NCI-H446 treated with DMSO at 0.1 percent for 48 hours (cell line): ENCODE measurements at places on chromosomes 11 and 22.
A peak's percentile ranks its signal among the peaks of the same experiment; 100 is the strongest.

GRCh38 chr11:18468059-18468458 is 12.4 kb downstream of the LDHAL6A start:
- DNase-seq: no peak

DNA sequence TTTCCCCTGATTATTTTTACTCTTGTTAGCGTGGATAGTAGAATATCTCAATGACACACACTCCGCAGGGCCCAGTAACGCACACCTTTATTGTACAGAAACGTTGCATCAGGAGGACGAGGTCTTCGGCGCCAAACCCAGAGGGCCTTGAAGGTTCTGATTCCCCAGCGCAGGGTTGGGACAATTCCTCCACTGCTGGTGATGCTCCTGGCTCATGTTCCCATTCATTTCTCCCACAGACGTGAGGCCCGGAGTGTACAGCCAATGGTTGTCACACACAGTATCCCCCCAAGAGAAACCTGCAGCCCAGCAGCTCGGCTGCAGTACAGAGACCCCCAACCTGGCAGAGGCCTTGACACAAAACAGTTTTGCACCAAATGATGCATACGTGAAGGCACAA is 6.1 kb upstream of the ANO1 start:
- no peak for DNase-seq

GRCh38 chr11:130403967-130404366 is 24.4 kb downstream of the ADAMTS8 start:
- no peak for DNase-seq

DNA sequence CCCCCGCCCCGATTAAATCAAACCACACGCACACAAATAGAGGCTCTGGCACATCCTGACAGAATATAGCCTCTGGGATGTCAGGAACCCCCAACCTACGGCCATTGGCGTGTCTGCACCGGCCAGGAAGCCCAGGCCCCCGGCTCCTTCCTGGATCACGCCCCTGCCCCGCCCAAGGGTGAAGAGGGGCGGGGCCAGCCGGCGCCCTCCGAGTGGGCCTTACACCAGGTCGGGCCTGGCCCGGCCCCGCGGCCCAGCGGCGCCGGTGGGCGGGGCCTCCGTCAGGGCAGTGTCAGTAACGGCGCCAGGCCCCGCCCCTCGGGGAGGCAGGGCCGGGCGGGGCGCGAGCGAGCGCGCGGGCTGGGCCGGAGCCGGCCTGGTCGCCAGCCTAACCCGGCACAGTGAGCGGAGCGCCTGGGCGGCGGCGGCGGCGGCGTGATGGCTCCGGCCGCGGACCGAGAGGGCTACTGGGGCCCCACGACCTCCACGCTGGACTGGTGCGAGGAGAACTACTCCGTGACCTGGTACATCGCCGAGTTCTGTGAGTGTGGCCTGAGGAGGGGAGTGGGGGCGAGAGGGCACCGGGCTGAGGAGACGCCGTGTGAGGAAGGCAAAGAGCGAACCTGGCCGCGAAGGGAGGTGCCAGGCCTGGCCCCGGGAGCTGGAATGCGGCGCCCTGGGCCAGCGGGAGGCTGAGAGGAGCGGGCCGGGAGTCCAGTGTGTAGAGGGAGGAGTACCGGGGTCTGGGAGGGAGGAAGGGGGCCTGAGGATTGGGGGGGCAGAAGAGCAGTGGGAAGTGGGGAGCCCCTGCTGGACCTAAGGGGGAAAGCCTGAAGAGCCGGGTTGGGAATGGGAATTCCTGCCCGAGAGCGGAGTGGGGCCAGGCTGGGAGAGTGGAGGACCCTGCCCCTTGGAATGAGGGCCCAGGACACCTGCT is at the start of gene ACER3:
Gene ACER3 (plus strand): TSS at position 380 of the 937 bp plus-strand sequence. CDS start 59 bp downstream, at position 439.
- peak; percentile 71 for DNase-seq

DNA sequence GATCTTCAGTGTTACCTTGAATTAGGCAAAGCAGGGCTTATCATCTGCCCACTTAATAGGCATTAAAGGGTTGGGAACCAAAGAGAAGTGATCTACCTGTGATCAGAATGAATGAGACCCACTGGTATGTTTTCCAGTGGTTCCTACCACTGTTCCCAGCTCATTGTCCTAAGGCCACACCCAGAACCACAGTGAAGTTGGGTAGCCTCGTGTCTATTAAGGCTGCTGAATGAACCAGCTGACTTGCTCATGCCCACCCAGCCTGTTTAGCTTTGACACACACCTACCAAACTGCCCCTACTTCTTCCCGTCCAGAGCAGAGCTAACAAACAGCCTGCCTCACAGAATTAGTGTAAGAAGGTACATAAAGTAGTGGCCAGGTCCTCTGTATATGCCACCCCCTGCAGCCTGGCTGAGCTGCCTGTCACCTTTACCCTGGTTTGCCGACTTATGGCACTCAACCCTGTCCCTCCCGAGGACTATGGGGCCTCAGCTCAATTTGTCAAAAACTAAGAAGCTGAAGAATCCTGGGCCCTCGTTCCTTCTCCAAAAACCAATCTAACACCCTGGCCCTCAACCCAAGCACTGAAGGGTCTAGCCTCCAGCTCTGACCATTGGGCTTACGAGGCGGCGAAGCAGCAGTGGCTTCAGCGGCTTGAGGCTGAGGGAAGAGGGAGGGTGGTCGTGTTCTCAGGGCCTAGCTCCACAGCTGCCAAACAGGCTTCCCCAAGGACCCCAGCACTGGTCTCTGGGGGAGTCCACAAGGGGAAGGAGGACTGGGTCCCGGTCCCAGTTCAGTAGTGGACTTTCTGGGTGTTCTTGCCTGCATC is 9.8 kb downstream of the UCP2 start:
- DNase-seq: no peak

DNA sequence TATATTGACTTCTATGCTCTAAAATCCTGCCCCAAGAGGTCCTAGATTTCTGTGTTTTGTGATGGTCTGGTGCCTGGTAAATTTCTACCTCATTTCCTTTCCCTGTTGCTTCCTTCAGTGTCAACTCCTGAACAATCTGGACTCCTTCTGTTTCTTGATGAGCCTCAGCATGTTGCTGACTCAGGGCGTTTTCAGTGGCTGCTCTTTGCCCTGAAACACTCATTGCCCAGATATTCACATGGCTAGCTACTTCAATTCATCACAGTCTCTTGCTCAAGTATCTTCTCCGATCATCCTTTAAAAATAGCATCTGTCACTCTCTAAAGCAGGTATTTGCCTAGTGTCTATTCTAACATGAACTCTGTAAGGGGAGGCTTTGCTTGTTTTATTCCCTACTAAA is 526.3 kb upstream of the RAG2 start:
- DNase-seq: no peak

DNA sequence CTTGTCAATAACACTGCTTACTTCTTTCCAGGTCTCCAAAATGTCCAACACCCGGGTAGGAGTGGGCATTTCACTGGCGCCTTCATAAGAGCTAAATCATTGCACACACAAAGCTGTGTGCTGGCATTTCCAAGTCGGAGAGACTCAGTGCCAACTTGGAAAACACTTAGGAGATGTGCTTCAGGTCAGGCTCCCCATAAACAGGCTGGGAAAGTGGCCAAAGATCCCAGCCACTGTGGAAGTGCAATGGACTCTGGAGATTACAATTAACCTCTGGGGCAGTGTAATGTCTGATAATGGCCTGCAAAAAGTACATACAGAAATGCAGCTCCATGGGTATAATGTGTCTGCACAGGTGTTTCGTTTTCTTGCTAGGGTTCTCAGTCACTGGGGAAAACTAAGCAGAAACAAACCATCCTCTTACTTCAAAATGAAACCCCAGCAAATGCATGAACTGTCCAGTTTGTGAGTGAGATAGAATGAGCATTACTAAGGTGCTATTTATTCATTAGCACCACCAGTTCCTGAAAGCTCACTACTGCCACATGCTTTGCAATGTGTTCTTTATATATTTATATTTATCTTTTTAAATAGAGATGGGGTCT is 79.0 kb downstream of the ABTB2 start:
- no peak for DNase-seq

DNA sequence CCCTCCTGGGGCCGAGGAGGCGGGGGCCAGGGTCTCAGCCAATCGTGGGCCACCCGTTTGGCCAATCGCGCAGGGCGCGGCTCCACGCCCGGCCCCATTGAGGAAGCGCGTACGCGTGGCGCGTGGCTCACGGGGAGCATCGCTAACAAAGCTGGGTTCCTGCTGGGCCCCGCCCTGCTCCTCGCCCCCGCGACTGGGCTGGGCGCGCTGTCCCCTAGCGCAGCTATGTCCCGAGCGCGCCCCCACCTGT is 614 bp upstream of the ASCL2 start:
- no peak for DNase-seq

GRCh38 chr11:55357560-55358184 is 10.1 kb upstream of the OR4A15 start:
- DNase-seq: no peak

- DNase-seq: no peak
Observed at GRCh38 chr22:31923747-31924146, 20.6 kb upstream of the YWHAH start.

- no peak for DNase-seq
Observed at GRCh38 chr11:120211522-120212258, 858 bp downstream of the OAF start.

DNA sequence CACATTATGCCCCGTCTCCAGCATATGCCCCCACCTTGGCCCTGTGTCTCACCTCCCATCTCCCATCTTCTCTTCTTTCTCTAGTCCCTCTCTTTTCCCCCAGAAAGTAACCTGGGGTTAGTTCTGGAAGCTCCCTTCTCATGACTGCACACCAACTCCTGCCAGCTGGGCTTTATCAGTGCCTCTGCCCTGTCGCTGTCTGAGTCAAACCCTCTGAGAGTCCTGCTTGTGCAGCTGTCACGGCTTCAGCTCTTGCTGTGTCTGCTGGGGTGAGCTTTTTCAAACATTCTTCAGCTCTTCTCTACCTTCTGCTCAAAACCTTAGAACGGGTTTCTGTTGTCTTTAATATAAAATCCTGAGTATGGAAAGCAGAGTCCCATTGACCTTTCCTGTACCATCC is 304.5 kb upstream of the B3GAT1 start:
- no peak for DNase-seq

- DNase-seq: no peak
Observed at GRCh38 chr11:62514151-62514550, 32.5 kb downstream of the AHNAK start.

DNA sequence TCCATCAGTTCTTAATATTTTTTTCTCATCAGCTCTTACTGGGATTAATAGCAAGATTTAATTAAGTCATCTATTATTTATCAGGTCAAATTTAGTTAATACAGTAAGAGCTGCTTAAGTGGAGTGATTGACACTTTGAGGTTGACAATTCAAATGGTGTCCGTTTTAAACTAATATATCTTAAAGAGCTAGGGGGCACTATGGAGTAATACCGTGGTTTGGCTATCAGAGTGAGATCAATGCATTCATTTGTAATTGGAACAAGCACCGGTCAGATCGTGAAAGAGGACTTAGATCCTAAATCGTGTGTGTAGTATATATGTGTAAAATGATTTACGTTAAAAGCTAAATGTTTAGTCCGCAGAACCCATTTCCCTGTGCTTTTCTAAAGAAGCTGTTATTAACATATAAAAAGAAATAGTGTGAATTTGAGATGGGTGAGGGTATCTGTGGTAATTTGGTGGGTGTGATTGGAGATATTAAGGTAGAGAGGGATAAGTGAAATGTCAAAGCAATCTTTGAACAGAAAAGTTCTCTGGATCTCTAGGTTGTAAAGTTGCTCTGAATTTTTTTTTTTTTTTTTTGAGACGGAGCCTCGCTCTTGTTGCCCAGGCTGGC is 2.3 kb downstream of the SIK2 start:
- peak; percentile 61 for DNase-seq

- DNase-seq: no peak
Observed at GRCh38 chr11:101914341-101914737, 471 bp upstream of the CEP126 start.

- DNase-seq: no peak
Observed at GRCh38 chr11:98874050-98874449, 146.7 kb upstream of the CNTN5 start.

DNA sequence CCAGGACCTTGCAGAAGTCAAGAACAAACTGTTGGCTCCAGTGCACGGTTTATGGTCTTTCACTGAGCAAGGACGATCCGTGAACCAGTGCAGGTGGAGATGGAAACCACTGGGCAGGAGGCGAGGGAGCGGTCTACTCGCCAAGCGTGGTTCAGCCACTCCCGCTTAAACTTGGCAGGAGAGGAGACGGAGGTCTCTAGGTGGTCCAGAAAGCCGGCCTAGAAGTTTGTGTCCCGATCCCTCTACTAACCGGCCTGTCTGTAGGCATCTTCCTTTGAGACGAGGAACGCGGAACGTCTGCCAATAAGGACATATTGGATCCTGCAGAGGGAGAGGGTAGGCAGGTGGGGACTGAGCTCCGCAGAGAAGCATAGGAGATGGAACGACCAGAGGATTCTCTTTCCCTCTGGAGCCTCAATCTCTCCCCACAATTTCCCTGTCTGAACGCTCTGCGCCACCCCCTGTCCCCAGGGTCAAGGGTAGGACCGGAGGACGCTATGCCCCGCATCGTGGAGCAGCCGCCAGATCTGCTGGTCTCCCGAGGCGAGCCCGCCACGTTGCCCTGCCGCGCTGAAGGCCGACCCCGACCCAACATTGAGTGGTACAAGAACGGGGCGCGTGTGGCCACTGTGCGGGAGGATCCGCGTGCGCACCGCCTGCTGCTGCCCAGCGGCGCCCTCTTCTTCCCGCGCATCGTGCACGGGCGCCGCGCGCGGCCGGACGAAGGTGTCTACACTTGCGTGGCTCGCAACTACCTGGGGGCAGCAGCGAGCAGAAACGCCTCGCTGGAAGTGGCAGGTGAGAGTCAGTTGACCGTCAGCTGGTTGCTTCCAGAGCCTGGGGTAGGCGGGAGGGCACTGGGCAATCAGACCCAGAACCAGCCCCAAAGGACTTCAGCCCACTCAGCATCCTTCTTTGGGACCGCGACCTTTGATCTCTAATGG is 3.4 kb downstream of the ROBO3 start:
- no peak for DNase-seq

- DNase-seq: no peak
Observed at GRCh38 chr11:28110821-28111200, 2.6 kb downstream of the METTL15 start.

DNA sequence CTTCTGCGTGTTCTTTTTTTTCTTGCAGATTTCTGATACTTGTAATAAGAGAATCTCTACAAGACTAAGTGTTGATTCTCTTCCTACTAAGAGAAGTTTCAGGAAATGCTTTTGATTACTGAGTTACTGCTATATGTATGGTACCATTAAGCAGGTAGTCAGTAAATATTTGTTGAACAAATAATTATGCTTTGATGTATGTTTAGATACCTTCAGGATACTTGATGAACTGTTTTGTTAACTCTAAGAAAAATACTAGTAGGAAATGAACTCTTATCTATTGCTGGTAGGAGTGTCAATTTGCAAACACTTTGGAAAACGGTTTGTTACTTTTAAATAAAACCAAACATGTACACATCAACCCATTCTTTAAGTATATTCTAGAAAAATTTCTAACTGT is 90.6 kb downstream of the TMEM135 start:
- DNase-seq: no peak

GRCh38 chr22:50361688-50362087 is 18.6 kb downstream of the PPP6R2 start:
- no peak for DNase-seq

GRCh38 chr11:69352715-69353319 is 58.9 kb downstream of the MYEOV start:
- DNase-seq: no peak

- no peak for DNase-seq
Observed at GRCh38 chr22:31286360-31287255, 5.7 kb downstream of the PIK3IP1 start.

- no peak for DNase-seq
Observed at GRCh38 chr11:68584991-68585524, 99.3 kb upstream of the GAL start.
